Activated CD4-positive, alpha-beta T cell treated with anti-CD3 and anti-CD28 coated beads for 36 hours (primary cell): ENCODE measurements at places on chromosomes 13 and 19.

- H3K27me3 ChIP-seq = no peaks in the 10 kb centered on the region
- no peak overlapping the region for H3K4me3 ChIP-seq
- no peak overlapping the region for H3K27ac ChIP-seq
- no peak for DNase-seq
Observed at GRCh38 chr19:33497131-33497777, 24.3 kb downstream of the PEPD start.

DNA sequence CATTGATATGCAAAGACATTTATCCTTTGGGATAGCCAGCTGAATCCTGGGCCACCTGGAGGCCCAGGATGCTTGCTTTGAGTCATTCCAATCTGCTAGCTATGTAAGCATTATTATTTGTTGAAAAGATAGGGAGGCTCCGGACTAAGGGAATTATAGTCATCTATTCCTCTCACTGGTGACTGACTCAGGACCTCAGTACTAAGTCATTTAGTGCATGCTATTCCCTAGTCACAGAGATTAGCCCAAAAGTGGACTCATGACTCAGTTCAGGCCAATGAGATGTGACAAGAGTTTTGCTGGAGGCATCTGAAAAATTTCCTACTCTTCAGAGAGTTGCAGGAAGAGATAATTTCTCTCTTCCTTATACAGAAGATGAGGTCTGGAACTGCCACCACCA is 67.9 kb upstream of the ITM2B start:
- H3K4me1 ChIP-seq = peaks cover 23% of the 10 kb centered on the region
- no peak for DNase-seq
- H3K36me3 ChIP-seq = no peaks in the 10 kb centered on the region
- no peaks in the 10 kb centered on the region for H3K27me3 ChIP-seq

- H3K27ac ChIP-seq = peak overlapping the region; percentile 90
- no peak overlapping the region for H3K4me3 ChIP-seq
- peak; percentile 69 for DNase-seq
- peaks cover 10% of the 10 kb centered on the region for H3K27me3 ChIP-seq
Observed at GRCh38 chr13:28574617-28575142, 79.8 kb upstream of the FLT1 start.

DNA sequence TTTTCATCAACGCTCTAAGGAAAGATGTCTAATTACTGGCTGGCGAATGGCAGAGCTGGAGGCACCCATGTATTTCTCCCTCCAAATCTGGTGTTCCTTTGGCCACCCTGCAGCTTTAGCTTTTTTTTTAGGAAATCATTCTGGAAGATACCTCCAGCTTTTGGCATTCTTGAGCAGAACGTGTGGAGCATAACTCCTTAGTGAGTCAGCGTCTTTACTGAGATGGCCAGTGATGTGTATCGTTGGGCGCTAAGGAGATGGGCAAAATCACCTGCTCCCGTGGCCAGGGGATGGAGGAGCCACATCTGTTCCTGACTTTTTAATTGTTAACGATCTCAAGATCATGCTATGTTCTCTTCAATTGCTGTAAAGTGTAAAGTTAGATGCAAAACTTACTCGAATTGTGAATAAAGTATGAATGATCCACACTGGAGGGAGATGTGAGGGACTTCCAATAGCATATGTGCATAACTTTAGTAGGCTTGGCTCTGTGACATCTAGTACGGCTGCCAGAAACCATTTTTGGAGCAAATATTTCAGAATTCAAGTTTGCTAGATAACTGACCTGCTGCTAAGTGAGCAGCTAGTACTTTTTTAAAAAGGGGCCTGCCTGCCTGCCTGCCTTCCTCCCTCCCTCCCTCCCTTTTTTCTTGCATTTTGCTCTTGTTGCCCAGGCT is 24.4 kb upstream of the C1QTNF9 start:
- no peak for DNase-seq
- H3K36me3 ChIP-seq = peaks cover 59% of the 10 kb centered on the region
- H3K4me1 ChIP-seq = peaks cover 27% of the 10 kb centered on the region

GRCh38 chr19:30116984-30117555 is 175.0 kb downstream of the URI1 start:
- no peaks in the 10 kb centered on the region for H3K36me3 ChIP-seq
- no peak overlapping the region for H3K4me3 ChIP-seq
- no peaks in the 10 kb centered on the region for H3K4me1 ChIP-seq
- no peak for DNase-seq

DNA sequence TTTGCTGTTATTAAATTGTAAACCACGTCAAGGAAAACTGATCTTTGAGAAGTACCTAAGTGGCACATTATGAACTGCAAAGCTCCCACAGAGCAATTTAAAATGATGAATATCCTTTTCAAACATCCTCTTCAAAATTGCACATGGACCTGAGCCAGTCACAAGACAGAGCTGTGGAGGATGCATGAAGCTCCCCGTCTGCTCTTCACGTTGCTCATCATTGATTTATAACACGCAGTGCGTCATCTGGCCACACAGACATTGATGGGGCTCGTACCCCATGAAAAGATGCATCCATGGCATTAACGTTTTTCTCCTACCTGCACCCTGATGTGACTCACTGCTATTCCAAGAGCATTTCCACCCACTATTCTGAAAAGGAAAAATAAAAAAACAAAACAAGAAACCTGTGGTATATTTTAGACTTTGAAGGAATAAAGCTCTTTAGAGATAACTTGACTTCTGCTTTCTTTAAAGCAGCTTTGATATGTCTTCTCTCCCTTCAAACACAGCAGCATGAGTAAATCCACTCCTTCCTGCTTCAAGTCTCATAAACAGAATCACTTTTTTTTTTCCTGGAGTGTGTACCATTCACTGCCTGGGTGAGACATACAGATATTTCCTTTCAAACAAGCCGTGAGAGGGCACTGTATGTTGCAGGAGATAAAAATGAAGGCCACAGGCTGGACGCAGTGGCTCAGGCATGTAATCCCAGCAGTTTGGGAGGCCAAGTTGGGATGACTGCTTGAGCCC is 7.2 kb upstream of the SERTM1 start:
- no peak overlapping the region for H3K27ac ChIP-seq
- H3K36me3 ChIP-seq = peaks cover 4% of the 10 kb centered on the region
- DNase-seq = no peak
- H3K4me3 ChIP-seq = no peak overlapping the region
- H3K4me1 ChIP-seq = no peaks in the 10 kb centered on the region
- peaks cover 6% of the 10 kb centered on the region for H3K27me3 ChIP-seq

DNA sequence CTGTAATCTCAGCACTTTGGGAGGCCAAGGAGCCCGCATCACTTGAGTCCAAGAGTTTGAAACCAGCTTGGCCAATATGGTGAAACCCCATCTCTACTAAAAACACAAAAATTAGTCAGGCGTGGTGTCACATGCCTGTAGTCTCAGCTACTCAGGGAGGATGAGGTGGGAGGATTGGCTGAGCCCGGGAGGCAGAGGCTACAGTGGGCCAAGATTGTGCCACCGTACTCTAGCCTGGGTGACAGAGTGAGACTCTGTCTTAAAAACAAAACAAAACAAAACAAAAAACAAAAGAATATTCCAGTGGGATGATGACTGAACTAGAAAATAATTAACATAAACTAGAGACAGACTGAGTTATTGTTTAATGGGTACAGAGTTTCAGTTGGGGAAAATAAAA is 81.7 kb upstream of the ABCC4 start:
- no peak overlapping the region for H3K27ac ChIP-seq
- no peak overlapping the region for H3K4me3 ChIP-seq
- H3K4me1 ChIP-seq = no peaks in the 10 kb centered on the region
- H3K36me3 ChIP-seq = no peaks in the 10 kb centered on the region
- H3K27me3 ChIP-seq = peaks cover 2% of the 10 kb centered on the region
- no peak for DNase-seq

- no peaks in the 10 kb centered on the region for H3K4me1 ChIP-seq
- H3K27ac ChIP-seq = no peak overlapping the region
- H3K27me3 ChIP-seq = peaks cover 3% of the 10 kb centered on the region
- no peaks in the 10 kb centered on the region for H3K36me3 ChIP-seq
Observed at GRCh38 chr13:51091839-51092238, 19.2 kb downstream of the C13orf42 start.
